H4 (cell line): ENCODE measurements at places on chromosomes 6 and 20. TPM values are rescaled to one million over a fixed set of nuclear protein-coding genes. Genes with fewer than 3 reads are reported as not detected.

PTCRA gene
- not detected in 2 replicates for total RNA-seq

HLA-DRA gene
- total RNA-seq: 0.53 and 3.3 TPM in 2 replicates

SLC25A27 gene
- total RNA-seq: 1.4 TPM in 1 of 2 replicates, not detected in the other

DNA sequence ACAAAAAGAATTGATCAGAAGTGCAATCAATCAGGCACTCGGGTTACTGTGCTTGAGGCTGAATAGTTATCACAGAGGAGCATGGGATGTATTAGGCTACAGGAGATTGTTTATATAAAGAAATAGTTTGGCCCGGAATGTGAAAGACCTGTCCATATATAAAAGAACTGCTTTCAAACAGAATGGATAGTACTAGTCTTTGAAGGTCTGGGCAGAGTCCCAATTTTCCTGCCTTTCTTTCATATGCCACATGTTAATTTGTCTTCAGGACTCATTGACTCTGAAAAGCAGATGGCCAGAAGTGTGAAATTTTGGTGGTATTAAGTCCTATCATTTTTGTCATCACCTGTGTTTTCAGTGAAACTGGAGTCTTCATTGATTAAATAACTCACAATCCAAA lies 314.5 kb downstream of the EYA4 start:
- DNase-seq: no peak

GRCh38 chr20:21498635-21499034 lies 15.2 kb downstream of the NKX2-2 start:
- no peak for DNase-seq

DNA sequence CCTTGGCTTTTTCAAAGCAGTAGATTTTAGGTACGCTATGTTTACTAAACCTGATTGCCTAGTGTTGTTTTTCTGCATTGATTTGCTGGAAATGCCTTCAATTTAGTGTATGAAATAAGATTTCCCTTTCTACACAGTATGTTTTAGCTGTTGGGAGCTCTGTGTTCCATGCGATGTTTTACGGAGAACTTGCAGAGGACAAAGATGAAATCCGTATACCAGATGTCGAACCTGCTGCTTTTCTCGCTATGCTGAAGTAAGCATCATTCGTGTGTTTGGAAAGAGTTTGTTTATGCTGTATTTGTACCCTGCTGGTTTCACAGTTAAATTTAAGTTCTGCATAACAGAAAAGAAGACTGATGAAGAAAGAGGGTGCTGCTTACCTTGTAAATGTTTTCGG lies 1.9 kb downstream of the BTBD3 start:
- no peak for DNase-seq
